Stimulated activated CD4-positive, alpha-beta T cell treated with anti-CD3 and anti-CD28 coated beads, Interleukin-15, amount 100 ng/mL, for 48 hours (primary cell): ENCODE measurements at places on chromosomes 4 and X.

DNA sequence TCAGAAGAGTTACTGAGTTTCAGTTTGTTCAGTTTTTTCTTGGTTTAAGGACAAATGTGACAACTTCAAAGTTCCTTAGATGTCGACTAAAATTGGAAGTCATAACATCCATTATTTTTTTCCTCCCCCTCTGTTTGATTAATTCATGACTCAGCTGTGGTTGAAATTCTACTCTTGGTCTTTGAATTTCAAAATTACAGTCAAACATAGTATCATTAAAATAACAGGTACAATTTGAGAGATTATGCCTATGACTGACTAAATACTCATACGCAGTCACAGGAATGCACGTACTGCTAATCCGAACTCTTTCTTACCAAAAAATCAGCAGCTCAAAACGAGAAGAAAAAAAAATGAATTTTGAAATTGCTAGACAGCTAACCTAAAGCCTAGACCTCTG lies 1434.8 kb downstream of the RAPGEF2 start:
- DNase-seq = no peak

DNA sequence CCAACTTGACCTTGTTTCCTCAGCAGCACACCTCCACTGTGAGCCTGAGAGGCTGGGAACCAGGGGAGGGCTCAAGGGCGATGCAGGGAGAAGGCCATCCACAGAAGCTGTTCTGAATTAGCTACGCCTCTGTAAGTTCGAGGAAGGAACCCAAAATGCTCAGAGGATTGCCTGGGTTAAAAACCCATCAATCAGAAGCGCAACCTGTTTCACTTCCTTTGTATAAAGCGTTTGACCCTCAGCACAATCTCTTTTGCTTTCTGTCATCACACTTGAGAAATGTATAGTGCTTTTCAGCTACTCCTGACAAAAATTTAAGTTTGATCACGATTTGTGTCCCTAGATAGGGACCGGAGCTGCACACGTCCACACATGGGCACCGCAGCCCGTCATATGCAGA lies 48.0 kb upstream of the MAP3K15 start:
- no peak for DNase-seq

- no peak for DNase-seq
These were observed 98.3 kb downstream of the FAM47B start for GRCh38 chrX:35040871-35041270.

DNA sequence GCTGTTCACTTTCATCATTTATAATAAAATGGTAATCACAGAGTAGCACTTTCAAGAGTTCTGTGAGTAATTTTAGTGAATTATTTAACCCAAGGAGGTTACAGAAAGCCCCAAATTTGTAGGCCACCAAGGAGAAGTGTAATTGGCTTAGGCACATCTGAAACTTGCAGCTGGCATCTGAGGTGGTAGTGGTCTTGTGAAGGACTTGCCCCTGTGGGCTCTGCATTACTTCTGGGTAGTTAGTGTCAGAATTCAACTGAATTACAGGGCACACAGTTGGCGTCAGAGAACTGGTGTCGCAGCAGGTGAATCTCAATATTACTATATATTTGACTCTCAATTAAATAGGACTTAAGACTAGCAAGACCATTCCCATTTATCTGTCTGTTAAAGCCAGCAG lies 36.9 kb downstream of the GPR174 start:
- no peak for DNase-seq

- no peak for DNase-seq
These were observed 94.9 kb upstream of the TBC1D9 start for GRCh38 chr4:140851032-140851636.

DNA sequence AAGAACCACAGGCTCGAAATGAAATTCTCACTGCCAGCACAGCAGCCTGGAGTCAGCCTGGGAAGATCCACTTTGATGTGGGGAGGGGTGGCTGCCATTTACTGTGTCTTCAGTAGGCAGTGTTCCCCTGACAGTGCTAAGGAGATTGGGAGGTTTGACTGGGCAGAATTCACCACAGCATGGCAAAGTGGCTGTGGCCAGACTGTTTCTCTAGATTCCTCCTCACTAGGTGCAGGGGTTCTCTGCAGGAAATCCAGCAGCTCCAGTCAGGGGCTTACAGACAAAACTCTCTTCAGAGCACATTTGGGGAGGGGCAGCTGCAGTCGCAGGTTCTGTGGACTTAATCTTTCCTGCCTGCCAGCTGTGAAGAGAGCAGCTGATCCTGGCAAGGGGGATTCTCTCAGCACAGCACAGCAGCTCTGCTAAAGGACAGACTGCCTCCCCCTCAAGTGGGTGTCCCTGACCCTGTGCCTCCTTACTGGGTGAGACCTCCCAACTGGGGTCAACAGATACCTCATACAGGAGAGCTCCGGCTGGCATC lies 1174.0 kb downstream of the RAPGEF2 start:
- DNase-seq = no peak

- DNase-seq = peak; percentile 23
These were observed 11.1 kb downstream of the ITIH6 start for GRCh38 chrX:54786967-54787366.

DNA sequence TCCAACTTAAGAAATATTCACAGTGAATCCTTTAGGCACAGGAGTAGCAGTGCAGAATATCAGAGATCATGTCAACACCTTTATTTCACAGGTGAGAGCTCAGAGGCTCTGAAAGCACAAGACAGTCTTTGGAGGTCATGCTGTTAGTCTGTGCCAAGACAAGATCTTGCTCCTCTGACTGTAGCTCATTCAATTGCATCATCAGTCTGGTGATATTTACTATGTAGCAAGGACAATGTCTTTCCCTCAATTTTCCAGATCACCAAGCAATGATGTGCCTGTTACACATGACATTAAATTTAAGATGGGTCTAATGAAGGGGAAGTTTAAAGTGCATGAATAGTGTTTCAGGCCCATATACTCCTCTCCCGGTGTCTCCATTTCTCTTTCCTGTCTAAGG lies 277.5 kb downstream of the IL15 start:
- no peak for DNase-seq

GRCh38 chrX:121479406-121479805 lies 432.0 kb downstream of the GLUD2 start:
- no peak for DNase-seq

GRCh38 chr4:103305355-103305754 lies 107.2 kb upstream of the CENPE start:
- no peak for DNase-seq

- DNase-seq = no peak
These were observed 34.5 kb downstream of the NSG1 start for GRCh38 chr4:4421356-4421755.

GRCh38 chr4:8672486-8672885 lies 79.9 kb downstream of the CPZ start:
- DNase-seq = no peak
